ENCODE measurements at places on chromosomes 7 and 10.

DNA sequence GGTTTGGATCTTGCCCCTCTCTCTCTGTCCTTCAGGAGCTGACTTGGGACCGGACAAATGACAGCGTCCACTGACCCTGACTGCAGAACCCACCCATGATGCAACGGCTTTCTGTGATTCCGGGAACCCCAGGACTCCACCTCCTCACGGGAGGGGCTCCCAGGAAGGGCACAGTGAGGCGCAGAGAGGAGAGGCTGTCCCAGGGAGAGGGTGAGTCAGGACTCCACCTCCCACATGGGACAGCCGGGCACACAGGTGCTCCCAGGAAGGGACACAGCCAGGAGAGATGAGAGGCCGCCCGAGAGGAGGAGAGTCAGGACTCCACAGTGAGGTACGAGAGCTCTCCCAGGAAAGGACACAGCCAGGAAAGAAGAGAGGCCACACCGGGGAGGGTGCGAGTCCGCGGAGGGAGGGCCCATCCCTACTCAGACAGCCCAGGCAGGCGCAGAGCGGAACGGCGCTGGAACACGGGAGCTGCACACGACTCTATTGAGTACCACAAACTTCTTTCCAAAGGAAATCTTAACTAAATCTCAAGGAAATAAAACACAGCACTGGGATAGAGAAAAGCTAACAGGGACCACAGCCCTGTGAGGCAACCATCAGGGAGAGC lies 162.5 kb downstream of the MAD1L1 start:
- DNase-seq = no peak

- DNase-seq = no peak
These were observed 18.6 kb downstream of the CWF19L1 start for GRCh38 chr10:100248820-100249219.

- no peak for DNase-seq
These were observed 59.6 kb downstream of the HDAC9 start for GRCh38 chr7:18555120-18555519.

DNA sequence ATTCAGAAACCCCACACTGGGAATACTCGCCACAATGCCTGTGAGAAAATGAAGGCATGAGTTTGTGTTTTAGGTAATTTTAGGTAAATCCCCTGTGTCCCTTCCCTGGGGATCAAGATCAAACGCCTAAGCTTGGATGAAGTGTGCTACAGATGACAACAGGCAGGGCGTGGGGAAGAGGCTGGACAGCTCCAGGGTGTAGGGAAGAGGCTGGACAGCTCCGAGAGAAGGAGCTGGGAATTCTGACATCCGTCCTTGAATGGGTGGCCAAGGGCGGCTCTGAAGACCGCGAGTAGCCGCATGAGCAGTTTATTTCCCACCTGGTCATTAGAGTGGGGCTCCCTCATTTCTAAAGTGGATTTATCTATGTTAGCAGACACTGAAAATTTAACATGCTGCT lies 109.7 kb downstream of the RAMP3 start:
- no peak for DNase-seq

GRCh38 chr10:118523775-118524174 lies 71.7 kb downstream of the PRLHR start:
- no peak for DNase-seq

- DNase-seq = no peak
These were observed 928.0 kb upstream of the POT1 start for GRCh38 chr7:125857606-125858005.

- DNase-seq = no peak
These were observed 380.0 kb downstream of the REEP3 start for GRCh38 chr10:63901228-63901627.

GRCh38 chr10:131207584-131208532 lies 103.7 kb downstream of the TCERG1L start:
- DNase-seq = no peak

DNA sequence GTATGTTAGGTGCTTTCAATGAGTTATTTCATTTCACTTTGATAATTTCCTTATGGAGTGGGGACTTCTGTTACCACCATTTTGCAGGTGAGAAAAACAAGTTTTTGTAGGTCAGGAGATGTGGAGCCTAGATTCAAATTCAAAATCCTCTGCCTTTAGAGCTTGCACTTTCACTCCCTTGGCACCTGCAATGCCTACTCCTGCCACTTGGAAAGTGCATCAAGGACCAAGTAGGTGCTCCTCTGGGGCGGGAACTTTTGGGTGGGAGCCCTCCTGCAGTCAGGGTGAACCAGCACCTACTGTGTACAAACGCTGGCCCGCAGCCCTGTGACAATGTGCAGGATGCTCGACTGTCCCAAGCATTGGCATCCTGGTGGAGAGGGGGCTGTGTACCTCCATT lies 199.0 kb downstream of the EMX2 start:
- no peak for DNase-seq

DNA sequence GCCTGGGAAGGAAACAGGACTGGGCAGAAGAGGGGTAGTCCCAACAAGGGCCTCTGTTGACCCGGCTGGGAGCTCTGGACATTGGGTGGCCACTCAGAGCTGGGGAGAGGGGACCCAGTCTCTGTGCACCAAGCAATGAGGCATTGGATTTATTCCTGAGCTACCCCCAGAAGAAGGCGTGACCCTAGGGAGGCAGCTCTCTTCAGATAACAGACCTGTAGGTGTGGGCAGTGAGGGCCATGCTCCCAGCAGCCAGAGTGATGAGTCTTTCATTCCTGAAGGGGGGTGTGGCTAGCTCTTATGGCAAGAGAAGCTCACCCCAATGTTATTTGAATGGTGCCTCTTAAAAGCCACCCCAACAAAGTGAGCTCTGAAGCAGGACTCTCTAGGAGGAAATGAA lies 20.4 kb downstream of the TEX36 start:
- DNase-seq = no peak

- peak; percentile 54 for DNase-seq
These were observed 169.1 kb downstream of the EGFR start for GRCh38 chr7:55187701-55188491.

GRCh38 chr10:12941966-12942365 lies 59.5 kb downstream of the CCDC3 start:
- no peak for DNase-seq

DNA sequence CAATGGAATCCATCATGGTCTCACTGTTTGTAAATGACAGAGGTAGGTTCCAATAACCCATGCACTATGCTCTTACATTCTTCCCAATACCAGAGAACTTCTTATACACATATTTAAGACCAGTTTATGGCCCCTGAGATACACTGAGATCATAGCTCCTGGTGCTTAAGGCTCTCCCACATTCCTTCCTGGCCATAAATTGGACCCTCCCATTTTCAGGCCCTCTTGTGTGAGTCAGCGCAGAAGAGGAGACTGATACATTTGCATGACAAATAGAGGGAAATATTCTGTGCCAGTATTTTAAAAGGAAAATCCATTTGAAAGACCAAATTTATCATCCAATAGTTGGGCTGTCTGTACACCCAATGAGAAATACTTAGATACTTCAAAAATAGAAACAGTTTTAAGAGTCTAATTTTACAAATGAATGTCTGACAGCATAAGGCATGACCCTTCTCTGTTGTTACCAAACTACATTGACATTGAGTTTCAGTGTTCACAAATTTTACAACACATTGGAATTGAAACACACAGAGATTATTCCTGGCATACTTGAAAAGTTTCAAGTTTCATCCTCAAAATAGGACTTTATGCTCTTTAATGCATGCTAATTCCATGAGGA lies 35.3 kb downstream of the SLC16A9 start:
- peak; percentile 71 for DNase-seq

- no peak for DNase-seq
These were observed 4.8 kb upstream of the SGPL1 start for GRCh38 chr10:70810967-70811366.

DNA sequence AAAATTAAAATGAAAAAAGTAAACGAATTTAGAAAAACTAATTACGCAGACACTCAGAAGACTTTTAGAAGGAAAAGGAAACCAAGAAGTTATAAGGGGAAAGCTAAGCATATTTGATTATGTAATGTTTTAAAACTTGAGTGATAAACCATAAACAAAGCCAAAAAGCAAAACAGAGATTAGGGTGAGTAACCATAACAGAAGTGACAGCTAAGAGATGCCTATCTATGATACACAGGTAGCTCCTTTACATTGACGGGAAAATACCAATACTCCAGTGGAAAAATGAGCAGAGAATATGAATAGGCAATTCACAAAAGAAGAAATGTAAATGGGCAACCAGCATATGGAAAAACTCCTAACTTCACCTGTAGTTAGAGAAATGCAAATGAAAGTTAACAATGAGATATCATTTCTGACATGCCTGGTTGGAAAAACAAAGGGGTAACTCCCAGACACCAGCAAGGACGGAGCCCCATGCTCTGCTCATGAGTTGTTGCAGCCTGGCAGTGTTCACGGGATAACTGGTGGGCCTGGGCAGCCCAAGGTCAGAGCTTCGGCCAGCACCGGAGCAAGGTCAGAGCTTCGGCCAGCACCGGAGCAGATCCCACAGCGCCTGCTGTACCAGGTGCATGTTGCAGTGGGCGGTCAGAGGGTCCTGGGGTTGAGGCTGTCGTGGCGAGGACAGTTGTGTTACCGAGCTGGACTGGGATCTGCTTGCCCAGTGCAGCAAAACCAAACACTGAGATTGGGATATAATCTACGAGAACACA lies 58.9 kb downstream of the ALOX5 start:
- DNase-seq = no peak

DNA sequence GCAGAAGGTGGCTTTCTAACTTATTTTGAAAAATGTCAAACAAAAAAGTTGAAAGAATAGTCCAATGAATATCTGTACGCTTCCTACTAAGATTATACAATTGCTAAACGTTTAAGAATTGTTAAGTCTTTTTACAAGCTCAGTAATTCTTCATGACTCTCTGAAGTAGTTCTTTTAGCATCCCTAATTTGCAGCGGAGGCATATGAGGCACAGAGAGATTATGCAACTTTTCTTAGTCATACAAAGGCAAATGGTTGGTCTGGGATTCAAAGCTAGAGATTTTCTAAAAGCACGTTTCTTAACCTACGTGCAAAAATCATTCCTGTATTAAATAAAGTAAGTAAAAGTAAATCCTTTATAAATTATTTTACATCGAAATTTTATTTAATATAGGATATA lies 254.2 kb downstream of the MAGI2 start:
- no peak for DNase-seq

- DNase-seq = no peak
These were observed 75.3 kb downstream of the EPC1 start for GRCh38 chr10:32271617-32272016.

- DNase-seq = no peak
These were observed 148.2 kb upstream of the TNS3 start for GRCh38 chr7:47730142-47730541.

- no peak for DNase-seq
These were observed 41.5 kb downstream of the PRF1 start for GRCh38 chr10:70561070-70561469.

GRCh38 chr7:72187179-72187578 lies 225.0 kb downstream of the CALN1 start:
- DNase-seq = no peak

GRCh38 chr7:155337946-155338631 lies 40.4 kb downstream of the INSIG1 start:
- no peak for DNase-seq

GRCh38 chr7:5265320-5266190 lies 17.2 kb upstream of the SLC29A4 start:
- DNase-seq = no peak

DNA sequence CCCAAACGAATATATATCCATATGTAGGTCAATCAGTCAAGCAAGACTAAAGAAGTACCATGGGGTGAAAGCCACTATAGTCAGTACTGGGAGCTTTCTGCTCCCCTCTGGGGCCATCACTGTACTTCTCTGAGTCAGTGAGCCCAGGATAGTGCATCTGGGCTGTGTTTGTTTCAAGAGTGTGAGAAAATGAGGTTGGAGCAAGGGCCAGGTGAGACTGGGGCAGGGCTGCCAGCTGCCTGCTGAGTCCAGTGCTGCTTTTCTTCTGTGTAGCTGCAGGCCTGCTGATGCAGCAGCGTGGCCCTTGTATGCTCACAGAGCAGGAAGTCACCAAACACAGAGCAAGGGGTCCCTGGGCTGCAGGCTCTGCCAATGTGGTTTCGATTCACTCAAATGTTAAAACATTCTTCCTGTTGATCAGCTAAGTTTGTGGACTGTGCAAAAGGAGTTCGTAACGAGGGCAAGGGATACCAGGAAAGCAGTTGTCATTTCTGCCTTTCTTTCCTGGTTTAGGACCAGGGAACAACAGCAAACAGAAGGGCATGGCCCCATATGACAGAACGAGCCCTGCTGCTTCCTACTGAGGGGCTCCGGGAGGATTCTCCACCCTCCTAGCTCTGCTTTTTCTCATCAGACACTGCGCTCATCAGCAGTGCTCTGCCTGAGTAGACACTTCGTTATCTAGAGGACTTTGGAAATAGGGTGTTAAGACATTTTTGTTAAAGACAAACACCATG lies 65.4 kb upstream of the TNS3 start:
- DNase-seq = no peak

DNA sequence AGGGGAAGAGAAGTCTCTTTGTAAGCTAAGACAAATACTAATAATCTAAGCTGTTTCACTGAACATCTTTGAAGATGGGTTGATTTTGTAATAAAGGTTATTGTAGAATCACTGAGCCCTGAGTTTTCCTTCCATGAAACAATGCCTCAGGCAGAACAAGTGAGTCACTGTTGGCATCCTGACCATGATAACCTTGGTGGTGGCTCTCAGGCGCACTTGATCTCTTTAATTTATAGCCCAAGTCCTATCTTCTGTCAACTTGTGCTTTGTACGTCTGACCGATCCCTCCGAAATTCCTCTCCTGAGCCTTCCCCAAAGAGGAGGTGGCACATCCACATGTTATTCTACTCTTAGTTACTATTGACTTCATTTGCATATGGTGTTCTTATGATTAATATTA lies 812.9 kb downstream of the REEP3 start:
- DNase-seq = no peak

- no peak for DNase-seq
These were observed 11.2 kb downstream of the DGKI start for GRCh38 chr7:137835486-137836112.

DNA sequence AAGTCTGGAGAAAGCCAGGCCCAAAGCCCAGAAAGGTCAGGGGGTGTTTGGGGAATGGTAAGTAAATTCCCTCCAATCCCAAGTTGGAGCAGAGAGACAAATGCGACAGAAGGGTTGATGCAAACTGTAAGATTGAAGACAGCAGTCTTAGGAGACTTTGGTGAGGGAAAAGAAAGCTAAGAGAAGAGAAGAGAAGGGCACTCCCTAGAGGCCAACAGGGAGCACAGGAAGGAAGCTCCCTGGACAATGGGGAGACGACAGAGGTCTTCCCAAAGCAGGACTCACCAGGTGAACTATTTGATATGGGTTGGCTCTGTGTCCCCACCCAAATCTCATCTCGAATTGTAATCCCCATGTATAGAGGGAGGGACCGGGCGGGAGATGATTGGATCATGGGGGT lies 151.5 kb downstream of the KIF20B start:
- DNase-seq = no peak

- DNase-seq = no peak
These were observed 8.4 kb downstream of the FOXL3 start for GRCh38 chr7:298375-298702.

- DNase-seq = no peak
These were observed 171.9 kb downstream of the SRPK2 start for GRCh38 chr7:105216786-105217185.

DNA sequence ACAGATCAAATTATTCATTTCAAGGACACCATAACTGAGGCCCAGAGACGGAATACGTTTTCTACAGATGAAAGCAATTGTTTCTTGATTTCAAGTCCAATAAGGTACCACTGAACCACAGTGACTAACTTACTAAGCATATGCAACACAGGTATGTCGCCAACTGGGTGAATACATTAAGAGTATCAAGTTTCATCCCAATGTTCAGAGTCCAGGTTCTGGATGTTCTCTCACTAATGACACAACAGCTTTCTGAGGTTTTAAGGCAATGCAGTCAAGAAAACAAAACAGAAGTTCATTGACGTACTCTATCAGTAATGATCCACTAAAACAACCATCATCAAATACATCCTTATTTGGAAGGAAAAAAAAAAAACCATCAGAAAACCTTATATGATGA lies 35.8 kb downstream of the NSUN6 start:
- DNase-seq = no peak
